ENCODE measurements at places on chromosomes 11 and 22.

- no peak for DNase-seq
Measured at GRCh38 chr22:26447584-26448329, 18.7 kb downstream of the ASPHD2 start.

- no peak for DNase-seq
Measured at GRCh38 chr11:3165916-3166267, 782 bp upstream of the OSBPL5 start.

DNA sequence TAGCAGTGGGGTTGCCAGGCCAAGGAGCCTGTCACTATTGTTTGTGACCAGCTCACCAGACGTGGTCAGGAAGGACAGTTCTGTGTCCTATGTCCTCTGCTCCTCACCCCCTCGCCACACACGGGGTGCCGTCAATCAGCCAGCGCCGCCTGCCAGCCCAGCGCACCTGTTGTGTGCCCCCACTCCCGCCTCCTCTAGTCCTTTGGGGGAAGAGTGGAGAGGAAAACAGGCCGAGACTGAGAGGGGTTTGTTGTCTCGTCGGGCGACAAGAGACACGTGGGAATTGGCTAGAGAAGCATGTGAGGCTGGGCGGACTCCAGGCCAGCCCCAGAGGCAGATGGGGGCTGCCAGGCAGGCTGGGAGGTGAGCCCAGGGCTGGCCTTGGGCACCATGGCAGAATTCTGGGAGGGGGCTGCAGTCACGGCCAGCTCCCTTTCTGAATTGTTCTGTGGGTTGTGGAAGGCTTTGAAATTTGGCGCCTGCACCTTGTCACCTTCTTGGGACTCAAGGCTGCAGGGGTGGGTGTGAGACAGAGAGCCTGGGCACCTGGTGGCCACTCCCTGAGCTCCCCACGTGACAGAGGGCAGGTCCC, 3.1 kb upstream of the KCNQ1OT1 start:
- no peak for DNase-seq

- DNase-seq, result no peak
Measured at GRCh38 chr11:115670538-115671205, 166.5 kb upstream of the CADM1 start.

DNA sequence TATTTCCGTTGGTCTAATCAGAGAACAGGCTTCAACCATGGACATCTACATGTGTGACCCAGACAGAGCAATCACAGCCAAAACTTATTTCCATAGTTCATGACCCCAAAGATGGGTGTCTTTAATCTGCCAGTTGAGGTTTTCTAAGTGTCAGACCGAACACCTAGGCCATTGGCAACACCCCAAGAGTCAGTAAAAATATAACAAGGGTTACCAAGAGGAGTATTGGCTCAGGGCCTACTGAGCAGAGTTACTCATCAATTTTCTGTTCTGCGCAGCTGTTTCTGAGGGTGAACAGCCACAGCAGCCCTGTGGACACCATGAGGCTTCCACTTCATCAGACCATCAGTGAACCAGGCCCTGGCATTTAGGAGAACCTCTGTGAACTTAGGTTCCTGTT, 18.8 kb downstream of the GUCD1 start:
- no peak for DNase-seq

- DNase-seq, result no peak
Measured at GRCh38 chr11:79264284-79264683, 176.5 kb downstream of the TENM4 start.
